ENCODE measurements at places on chromosomes 12 and 14. TPM values are rescaled to one million over a fixed set of nuclear protein-coding genes. Genes with fewer than 3 reads are reported as not detected.

GRCh38 chr14:23538785-23539184, 12.8 kb downstream of the ZFHX2 start:
- H3K4me1 ChIP-seq: peaks cover 5% of the 10 kb centered on the region
- no peak overlapping the region for H3K27ac ChIP-seq
- DNase-seq: no peak
- H3K27me3 ChIP-seq: peaks cover 8% of the 10 kb centered on the region
- H3K4me3 ChIP-seq: no peak overlapping the region
- no peaks in the 10 kb centered on the region for H3K36me3 ChIP-seq

CIDEB gene
- total RNA-seq: 34.8 TPM

DNA sequence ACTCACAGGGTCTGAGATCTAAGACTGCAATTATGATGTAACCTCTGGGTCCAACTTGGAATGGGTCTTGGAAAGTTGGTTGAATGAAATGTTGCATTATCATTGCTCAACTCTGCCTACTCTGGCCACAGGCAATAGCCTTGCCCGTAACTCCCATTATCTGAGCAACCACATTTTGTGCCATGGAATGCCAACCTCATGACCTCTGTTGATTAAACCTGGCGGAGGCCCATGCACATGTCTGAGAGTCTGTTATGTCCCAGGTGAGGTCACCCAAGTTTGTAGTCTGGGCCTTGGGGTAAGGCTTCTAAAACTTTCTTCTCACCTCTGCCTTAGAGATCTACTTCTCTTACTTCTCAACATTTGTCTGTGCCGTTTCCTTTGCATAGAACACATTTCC, 140.9 kb downstream of the TBX5 start:
- no peaks in the 10 kb centered on the region for H3K27me3 ChIP-seq

AGAP2 gene
- 71.6 TPM for total RNA-seq

- H3K27me3 ChIP-seq: peaks cover 13% of the 10 kb centered on the region
- H3K27ac ChIP-seq: no peak overlapping the region
- no peaks in the 10 kb centered on the region for H3K4me1 ChIP-seq
- no peaks in the 10 kb centered on the region for H3K36me3 ChIP-seq
- DNase-seq: no peak
Measured at GRCh38 chr14:96265383-96266095, 9.5 kb downstream of the BDKRB1 start.

Measured in activated naive CD8-positive, alpha-beta T cell treated with anti-CD3 and anti-CD28 coated beads, Interleukin-2, amount 10 ng/mL, durations not matched to agents 7 days and 5 days (primary cell).